NCI-H774 (cell line): ENCODE measurements at places on chromosomes 1 and 21.

- peak; percentile 54 for DNase-seq
Observed at GRCh38 chr1:204127597-204128242, 24.1 kb downstream of the ETNK2 start.

DNA sequence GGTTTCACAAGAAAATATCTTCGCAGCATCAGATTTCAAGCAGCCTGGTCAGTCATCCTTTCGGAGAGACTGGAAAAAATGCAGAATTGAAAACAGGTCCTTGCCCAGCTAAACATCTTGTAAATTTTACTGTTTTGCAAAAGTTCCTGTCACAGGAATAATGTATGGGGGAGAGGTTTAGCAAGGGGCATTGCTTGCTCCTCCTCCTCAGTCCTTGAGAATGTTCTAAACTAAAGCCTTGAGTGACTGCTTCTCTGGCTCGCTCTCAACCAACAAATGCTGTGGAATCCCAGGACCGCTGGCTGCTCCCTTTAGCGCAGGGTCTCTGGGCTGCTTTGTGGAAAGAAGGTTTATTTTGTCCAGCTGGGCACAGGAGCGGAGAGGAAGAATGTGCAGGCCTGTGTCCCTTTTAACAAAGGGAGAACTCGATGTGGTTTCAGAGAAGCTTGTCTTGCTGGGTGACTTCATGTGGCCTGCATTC is 33.6 kb upstream of the FHAD1 start:
- no peak for DNase-seq

DNA sequence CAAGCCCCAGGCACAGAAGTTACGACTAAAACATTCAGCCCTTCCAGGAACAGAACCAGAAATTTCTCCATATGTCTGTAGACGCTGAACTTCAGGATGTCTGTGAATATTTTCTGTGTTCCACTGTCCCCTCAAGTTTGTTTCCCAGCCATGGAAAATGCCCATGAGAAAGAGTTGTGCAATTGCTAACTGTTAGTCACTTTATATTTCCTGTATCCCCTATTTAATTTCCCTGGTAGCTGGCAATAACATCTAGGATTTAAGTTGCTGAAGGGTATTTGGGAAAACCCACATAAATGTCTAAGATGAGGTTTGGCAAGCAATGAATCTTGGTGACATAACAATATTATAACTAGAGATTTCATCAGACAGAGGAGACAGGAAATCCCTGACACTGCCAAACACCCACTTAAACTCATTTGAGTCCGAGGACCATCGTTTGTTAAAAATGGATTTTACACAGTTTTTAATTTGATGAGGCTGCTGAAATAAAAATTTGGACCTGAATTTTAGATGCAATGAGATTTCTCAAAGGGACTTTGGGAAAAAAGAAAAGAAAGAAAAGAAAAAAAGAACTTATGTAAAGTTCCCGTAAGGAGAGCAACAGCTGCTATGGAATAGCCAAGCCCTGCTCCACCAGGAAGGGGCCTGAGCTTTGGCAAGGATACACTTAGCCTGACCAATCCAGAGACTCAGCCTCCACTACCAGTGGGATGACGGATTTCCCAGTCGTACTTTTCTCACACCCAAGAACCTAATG is 21.8 kb upstream of the ERRFI1 start:
- DNase-seq, result no peak

DNA sequence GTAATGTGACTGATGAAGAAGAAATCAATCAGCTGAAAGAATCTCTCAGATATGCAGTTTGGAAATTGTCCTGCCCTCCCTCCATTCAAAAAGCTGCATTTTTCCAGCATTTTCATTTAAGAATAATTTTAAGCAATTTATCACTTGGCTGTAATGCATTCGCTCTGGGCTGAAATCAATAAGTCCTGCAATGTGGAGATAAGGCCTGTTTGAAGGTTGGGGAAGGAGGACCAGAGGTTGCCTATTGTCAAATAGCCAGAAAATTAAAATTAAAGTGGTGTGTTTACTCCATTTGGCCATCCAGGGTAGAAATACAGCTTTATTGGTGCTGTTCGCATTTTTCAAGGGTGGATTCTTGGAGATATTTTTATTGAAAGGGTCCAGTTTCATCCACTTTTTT is 187.6 kb upstream of the NFIA start:
- no peak for DNase-seq

DNA sequence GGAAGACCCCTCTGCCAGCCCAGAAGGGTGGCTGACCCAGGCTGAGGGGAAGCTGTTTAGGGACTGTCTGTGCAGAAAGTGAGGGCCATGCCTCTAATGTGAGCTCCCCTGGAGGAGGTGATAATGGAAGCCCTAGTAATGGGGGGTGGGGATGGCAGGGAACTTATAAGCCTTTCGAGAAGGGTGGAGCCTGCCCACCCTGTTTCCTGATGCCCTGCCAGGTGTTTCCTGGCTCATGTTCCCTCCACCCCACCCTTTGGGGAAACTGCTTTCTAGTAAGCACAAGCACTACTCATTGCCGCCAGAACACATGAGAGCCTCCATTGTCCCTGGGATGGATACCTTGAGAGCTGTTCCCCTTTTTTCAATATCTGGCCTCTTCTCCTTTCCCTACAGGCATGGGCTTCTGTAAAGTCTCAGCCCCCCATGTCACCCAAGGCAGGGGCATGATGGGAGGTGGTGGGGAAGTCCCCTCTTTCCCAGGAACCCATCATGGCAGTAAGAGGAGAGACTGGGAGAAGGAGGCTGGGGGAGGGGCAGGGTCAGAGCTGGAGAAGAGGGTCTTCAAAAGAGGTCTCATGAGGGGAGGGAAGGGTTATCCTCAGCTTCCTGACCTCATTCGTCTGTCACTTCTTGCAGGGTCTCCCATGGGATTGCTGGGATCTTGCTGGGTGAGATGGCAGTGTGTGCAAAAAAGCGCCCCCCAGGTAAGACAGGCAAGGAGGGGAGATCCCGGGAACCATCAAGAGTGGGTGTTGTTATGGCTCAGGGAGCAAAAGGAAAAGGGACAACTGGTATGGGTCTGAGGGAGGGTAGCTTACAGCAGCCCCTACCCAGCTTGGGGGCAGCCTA is 2.4 kb downstream of the ATP8B2 start:
- no peak for DNase-seq

- DNase-seq, result no peak
Observed at GRCh38 chr21:28758042-28758882, 234.4 kb downstream of the LTN1 start.

GRCh38 chr1:227273557-227273956 is 44.7 kb downstream of the CDC42BPA start:
- DNase-seq, result no peak

GRCh38 chr1:107474877-107475612 is 334.2 kb downstream of the NTNG1 start:
- no peak for DNase-seq

DNA sequence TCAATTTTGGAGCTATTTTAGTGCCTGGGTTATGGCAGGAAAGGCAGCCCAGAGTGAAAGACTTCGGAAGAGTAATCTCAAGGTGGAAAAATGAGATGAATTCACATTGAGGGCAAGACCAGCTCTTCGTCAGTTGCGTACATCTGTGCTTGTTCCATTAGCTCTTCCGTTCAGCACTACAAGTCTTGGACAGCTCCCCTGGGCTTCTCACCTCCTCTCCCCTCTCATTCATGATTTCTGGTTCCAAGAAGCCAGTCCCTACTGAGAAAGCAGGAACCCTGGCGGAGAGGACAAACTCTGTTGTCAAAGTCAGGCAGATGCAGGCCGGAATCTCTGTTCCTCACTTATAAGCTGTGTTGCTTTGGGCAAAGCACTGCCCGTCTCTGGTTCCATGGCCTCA is 76.5 kb downstream of the ACTL8 start:
- DNase-seq, result no peak

GRCh38 chr1:231616667-231617066 is 9.9 kb upstream of the DISC1 start:
- DNase-seq, result no peak

DNA sequence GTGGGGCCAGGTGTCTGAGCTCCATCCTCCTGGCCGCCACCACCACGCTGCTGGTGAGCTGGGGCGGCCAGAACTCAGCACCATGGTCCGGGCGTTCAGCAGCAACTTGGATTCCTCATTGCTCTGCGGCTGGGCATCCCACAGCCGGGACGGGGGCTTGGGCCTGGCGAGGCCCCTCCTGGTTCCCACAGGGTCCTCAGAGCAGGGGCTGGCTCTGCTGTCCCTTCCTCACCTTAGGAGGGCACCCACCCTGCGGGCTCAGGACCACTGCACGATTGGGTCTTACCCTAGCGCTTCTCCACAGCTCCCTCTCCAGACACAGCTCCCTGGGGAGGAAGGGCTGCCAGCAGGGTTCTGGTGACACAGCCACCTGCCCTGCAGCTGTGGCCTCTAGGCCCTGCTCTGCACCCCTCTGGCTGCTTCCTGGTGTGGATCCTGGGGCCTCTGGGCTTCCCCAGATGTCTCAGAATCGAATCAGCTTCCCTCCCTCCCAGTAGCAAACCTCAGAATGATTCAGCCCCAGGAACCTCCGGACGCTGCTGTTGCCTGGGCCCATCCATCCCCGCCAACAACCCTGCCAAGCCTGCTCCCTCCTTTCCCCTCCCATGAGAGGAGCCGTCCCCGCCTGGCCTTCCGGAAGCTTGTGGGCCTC is 25.0 kb downstream of the CRYAA start:
- no peak for DNase-seq

- DNase-seq, result no peak
Observed at GRCh38 chr1:154621875-154622274, 13.9 kb upstream of the ADAR start.

DNA sequence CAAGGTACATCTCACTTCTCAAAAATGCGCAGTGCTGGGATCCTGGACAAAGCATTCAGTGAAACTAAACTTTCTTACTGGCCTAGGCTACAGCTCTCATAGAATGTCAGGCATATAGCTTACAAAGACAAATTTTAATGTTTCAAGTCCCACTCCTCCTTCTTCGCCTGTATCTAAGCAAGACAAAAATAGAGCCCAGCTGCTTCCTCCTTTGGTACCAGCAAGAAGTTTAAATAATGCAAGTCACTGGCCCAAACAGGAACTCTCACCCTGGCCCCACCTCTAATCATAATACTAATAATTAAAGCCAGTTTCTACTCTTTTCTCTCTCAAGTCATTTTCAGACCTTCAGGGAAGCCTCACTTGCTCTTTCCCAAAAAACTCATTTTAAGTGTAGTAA is 1267.9 kb downstream of the MRPL39 start:
- no peak for DNase-seq

DNA sequence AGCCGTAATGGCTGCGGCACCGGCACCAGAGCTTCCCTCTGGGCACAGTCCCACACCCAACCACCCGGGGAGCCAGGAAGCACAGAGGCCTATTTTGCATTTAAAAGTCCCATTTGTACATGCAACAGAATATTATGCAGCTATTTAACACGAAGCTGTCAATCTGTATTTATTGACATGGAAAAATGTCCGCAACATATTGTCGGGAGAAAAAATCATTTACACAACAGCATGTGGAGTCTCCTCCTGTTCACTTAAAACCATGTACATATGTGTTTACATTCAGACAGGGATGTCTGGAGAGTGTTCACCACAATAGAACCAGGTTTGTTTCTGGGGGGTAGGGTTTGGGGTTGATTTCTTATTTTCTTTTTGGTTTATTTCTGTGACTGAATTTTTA is 63.4 kb upstream of the GRIK3 start:
- DNase-seq, result no peak

DNA sequence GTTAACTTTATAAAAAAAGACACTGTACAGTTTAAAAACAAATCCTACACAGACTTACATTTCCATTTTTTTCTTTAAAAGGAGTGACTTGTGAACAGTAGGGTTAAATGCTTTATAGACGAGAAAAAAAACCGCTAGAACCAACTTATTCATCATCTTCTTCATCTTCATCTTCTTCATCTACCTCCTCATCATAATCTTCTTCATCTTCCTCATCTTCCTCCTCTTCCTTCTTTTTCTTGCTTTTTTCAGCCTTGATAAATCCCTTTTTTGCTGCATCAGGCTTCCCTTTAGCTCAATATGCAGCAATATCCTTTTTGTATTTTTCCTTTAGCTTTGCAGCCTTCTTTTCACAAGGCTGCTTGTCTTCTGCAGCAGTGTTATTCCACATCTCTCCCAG is 22.5 kb downstream of the FMO1 start:
- DNase-seq, result no peak

- no peak for DNase-seq
Observed at GRCh38 chr1:37070126-37070525, 35.8 kb upstream of the GRIK3 start.

- DNase-seq, result no peak
Observed at GRCh38 chr1:101153692-101154091, 83.1 kb upstream of the S1PR1 start.

GRCh38 chr1:59005491-59006288 is 221.8 kb upstream of the JUN start:
- DNase-seq, result no peak

DNA sequence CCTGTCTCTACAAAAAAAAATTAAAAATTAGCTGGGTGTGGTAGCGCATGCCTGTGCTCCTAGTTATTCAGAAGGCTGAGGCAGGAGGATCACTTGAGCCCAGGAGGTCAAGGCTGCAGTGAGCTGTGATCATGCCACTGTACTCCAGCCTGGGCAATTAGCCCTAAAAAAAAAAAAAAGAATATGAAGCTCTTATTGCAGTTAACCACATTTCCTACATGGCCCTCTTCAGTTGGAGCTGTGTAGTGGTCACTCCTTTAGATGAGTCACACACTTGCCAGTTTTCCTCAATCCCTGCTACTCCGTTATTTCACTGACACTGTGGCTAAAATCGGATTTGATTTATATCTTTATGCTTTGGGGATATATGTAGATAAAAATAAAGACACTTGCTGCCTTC is 11.8 kb downstream of the NFYC start:
- DNase-seq, result no peak

GRCh38 chr1:101128211-101128727 is 102.7 kb upstream of the DPH5 start:
- no peak for DNase-seq

DNA sequence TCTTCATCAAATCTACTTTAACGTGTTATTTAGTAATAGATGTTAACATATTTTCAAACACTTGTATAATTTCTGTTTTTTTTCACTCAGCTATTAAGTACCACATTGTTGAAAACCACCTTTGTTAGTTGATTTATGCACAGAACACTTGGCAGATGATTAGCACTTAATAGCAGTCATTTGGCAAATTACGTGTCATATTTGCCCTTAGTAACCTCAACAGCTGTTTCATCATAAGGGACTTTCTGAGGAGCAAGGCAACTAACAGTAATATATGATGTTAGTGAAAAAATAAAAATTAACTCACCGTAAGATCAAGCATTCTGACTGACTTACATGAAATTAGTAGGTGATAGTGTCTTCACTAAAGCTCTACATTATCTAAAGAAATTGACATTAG is 186.4 kb downstream of the HMCN1 start:
- DNase-seq, result peak; percentile 31

- DNase-seq, result peak; percentile 14
Observed at GRCh38 chr1:173255214-173255813, 48.2 kb upstream of the TNFSF4 start.

- DNase-seq, result no peak
Observed at GRCh38 chr1:59523745-59524450, 227.0 kb downstream of the FGGY start.

GRCh38 chr1:26363549-26364448 is 8.8 kb downstream of the ZNF683 start:
- DNase-seq, result no peak
